ENCODE measurements at places on chromosomes 7 and 10.

- DNase-seq, result no peak
These were observed 1.0 kb downstream of the PSMC2 start for GRCh38 chr7:103348452-103348851.

- no peak for DNase-seq
These were observed 68.7 kb downstream of the NEUROD6 start for GRCh38 chr7:31271641-31272405.

- no peak for DNase-seq
These were observed 30.6 kb downstream of the RPA3 start for GRCh38 chr7:7687800-7688199.

DNA sequence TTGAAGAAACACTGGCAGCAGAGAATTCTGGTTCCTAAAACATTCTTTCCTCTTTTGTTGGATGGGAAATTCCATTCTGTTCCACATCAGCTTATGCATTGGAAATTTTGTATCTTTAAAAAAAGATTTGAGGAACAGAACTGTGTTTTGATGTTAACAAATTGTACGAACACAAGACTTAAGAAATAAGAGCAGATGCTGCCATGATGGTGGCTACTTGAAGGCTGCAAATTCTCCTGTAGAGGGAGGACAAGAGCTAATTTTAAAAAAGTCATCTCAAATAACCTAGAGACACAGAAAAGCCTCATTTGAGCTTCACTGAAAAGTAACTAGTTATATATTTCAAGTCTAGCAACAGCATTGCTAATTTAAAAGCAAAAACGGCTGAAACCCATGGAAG lies 29.8 kb downstream of the NDUFB2 start:
- no peak for DNase-seq

GRCh38 chr7:108589874-108590273 lies 20.2 kb downstream of the DNAJB9 start:
- DNase-seq, result no peak

GRCh38 chr10:89351412-89351779 lies 23.6 kb downstream of the IFIT3 start:
- DNase-seq, result no peak
